Osteocyte (in vitro differentiated cells): ENCODE measurements at places on chromosomes 1 and 21. TPM values are rescaled to one million over a fixed set of nuclear protein-coding genes. Genes with fewer than 3 reads are reported as not detected.

RBM11 gene
- not detected in 2 replicates for total RNA-seq

DNA sequence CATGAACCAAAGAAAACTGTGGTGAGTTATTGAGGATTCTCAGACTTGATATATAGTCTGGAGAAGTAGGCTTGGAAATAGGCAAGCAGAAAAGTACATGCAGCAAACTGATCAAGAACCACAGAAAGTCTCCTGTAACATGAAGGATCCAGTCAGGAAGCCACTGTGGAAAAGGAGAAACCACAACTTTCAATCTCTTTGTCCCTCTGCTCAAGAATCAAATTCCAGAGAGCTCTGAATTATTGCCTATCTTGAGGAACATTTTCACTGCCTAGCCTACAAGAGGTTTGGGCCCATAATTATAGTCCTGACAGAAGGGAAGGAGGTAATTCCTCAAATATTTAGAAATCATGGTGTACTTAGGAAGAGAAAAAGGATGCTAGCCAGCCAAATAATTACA is 43.0 kb upstream of the ADAMTS1 start:
- H3K4me3 ChIP-seq = no peak overlapping the region
- DNase-seq = no peak
- peaks cover 9% of the 10 kb centered on the region for H3K4me1 ChIP-seq

DEPDC1 gene
- total RNA-seq = 4.9 and 6.5 TPM in 2 replicates

DNA sequence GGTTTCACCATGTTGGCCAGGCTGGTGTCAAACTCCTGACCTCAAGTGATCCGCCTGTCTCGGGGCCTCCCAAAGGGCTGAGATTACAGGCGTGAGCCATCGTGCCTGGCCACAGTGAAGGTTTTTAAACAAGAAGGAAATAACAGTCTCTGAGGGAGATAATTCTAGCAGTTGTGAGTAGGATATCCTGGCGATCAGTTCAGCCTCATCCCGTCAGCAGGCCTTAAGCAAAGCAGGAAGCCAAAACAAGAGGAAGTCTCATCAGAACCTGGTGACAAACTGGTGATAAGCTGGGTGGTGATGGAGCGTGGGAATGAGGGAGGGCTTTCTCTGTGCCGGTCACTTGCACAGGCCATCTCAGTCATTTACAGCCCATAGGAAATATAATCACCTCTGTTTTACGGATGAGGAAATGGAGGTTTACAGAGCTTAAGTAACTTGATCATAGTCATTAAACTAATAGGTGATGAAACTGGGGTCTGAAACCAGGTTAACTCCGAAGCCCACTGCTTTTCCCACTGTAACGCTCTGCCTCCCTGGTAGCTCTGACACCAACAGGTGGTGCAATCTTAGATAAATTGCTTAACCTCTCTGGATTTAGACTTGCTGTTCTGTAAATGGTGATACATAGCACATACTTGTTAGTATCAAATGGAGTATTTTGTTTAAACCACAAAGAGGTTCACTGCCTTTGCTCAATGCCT is 40.8 kb upstream of the A3GALT2 start:
- DNase-seq = no peak
- peaks cover 15% of the 10 kb centered on the region for H3K36me3 ChIP-seq
- peaks cover 58% of the 10 kb centered on the region for H3K4me1 ChIP-seq
- no peaks in the 10 kb centered on the region for H3K27me3 ChIP-seq
- no peak overlapping the region for H3K4me3 ChIP-seq
- peak overlapping the region; percentile 62 for H3K27ac ChIP-seq

DNA sequence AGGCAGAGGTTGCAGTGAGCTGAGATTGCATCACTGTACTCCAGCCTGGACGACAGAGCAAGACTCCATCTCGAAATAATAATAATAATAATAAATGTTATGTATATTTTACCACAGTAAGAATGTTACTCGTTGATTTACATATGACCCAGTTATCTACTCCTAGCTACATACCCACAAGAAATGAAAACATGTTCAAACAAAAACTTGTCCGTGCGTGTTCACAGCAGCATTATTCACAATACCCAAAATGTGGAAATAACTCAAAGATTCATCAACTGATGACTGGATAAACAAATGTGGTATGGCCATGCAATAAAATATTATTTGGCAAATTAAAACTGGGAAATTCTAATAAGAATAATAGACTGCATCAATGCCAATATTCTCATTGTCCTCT is 31.7 kb upstream of the ENSA start:
- no peaks in the 10 kb centered on the region for H3K27me3 ChIP-seq
- H3K36me3 ChIP-seq = peaks cover 33% of the 10 kb centered on the region
- no peak overlapping the region for H3K4me3 ChIP-seq
- no peaks in the 10 kb centered on the region for H3K4me1 ChIP-seq
- no peak for DNase-seq
- H3K27ac ChIP-seq = no peak overlapping the region

FABP3 gene
- total RNA-seq = 27.1 and 30.0 TPM in 2 replicates

B3GALT5 gene
- total RNA-seq = not detected in 2 replicates

DNA sequence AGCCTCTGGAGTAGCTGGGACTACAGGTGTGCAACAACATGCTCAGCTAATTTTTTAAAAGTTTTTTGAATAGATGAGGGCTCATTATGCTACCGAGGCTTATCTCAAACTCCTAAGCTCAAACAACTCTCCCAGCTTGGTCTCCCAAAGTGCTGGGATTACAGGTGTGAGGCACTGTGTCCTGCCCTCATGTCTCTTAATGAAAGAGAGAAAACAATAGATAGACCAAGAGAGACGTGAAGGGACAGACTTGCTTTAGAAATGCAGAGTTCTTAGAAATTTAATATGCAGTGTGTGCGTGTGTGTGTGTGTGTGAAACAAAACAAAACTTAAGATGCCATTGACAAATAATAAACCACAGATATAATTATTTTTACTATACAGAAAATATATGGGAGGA is 105.2 kb downstream of the ST3GAL3 start:
- H3K4me3 ChIP-seq = no peak overlapping the region
- no peaks in the 10 kb centered on the region for H3K4me1 ChIP-seq
- H3K36me3 ChIP-seq = peaks cover 24% of the 10 kb centered on the region
- DNase-seq = no peak

DNA sequence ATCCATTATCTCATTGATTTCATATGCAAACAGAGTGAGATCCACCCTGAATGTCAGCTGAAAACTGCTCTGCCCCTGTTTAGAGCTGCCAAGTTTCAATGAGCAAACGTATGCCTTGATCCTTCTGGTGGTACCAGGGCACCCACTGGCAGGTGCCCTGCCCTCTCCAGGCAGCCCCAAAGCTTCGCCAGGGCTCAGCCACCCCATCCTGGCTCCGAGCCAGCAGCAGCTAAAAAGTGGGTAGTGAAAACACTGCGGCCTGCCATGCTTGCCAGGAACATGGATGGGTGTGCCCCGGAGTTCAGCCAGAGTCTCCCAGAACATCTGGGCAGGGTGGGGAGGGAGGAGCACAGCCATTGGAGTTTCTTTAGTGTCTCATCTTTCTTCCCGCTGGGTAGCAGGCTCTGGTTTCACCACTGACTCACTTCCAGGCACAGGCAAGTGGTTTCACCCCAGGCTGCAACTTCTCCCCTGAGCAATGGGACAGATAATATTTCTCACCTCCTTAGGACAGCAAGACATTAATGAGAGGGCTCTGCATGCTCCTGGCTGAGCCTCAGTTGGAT is 8.1 kb upstream of the LMX1A start:
- peaks cover 39% of the 10 kb centered on the region for H3K27me3 ChIP-seq
- no peaks in the 10 kb centered on the region for H3K4me1 ChIP-seq
- H3K27ac ChIP-seq = no peak overlapping the region
- peak; percentile 83 for DNase-seq

TSTD1 gene
- total RNA-seq = 0.73 TPM in 1 of 2 replicates, not detected in the other

- no peak overlapping the region for H3K4me3 ChIP-seq
- H3K36me3 ChIP-seq = no peaks in the 10 kb centered on the region
- no peaks in the 10 kb centered on the region for H3K27me3 ChIP-seq
- H3K4me1 ChIP-seq = peaks cover 2% of the 10 kb centered on the region
These were observed 26.3 kb upstream of the BCAR3 start for GRCh38 chr1:93707956-93708355.

GRHL3 gene
- not detected in 2 replicates for total RNA-seq

DNA sequence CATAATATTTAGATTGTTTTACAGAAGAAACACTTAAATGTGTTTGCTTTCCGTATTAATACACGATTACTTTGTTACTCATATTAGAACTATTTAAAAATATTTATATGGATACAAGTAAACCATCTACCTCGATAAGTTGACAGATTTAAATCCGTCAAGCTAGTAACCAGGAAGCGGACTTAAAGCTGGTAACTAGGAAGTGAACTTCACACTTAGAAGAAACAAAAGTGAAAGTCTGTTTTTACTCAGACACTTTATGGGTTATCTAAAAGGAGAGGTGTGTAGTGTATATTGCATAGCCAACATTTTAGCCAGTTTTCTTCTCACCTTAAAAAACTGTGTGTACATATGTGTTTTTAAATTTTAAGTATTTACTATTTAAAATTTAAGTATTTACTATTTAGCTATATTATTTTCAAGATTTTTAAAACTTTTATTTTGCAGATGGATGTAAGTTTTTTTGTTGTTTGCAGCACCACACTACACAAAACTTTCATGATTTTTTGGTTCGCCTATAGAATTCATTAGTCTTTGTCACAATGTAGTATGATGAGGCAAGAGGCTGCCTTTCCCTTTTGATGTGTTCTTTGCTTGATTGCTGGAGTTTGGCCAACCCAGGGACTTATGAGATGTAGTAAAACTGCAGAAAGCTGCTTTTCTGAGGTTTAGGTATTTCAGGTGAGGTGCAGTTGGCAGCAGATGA is 2.7 kb downstream of the USP25 start:
- peaks cover 4% of the 10 kb centered on the region for H3K36me3 ChIP-seq
- peaks cover 41% of the 10 kb centered on the region for H3K4me1 ChIP-seq
- peak overlapping the region; percentile 82 for H3K27ac ChIP-seq
- peak overlapping the region; percentile 88 for H3K4me3 ChIP-seq

GRCh38 chr1:230068952-230069684 is 2.1 kb downstream of the GALNT2 start:
- peaks cover 57% of the 10 kb centered on the region for H3K4me1 ChIP-seq
- DNase-seq = peak; percentile 64
- H3K27me3 ChIP-seq = no peaks in the 10 kb centered on the region
- no peaks in the 10 kb centered on the region for H3K36me3 ChIP-seq
- H3K4me3 ChIP-seq = peak overlapping the region; percentile 93
- peak overlapping the region; percentile 79 for H3K27ac ChIP-seq

DNA sequence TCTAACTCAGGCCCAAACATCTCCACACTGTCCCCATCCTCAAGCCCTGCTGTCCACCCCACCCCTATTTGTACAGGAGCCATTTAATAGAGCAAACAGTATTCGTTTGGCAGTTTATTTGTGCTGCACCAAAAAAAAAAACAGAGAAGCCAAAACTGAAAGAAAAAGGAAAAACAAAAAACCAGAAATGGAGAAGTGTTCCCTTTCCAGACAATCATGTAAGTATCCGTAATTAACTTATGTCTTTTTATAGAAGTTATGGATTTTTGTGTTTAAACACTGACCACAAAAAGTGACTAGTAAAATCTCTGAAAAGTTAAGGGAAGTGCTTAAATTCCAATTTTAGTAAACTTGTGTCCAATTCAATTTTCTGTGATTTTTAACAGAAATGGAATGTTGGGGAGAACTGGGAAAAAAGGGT is 40.4 kb upstream of the ZBTB18 start:
- peak overlapping the region; percentile 16 for H3K4me3 ChIP-seq
- no peak for DNase-seq
- H3K4me1 ChIP-seq = peaks cover 20% of the 10 kb centered on the region
- H3K27ac ChIP-seq = peak overlapping the region; percentile 79
- H3K36me3 ChIP-seq = no peaks in the 10 kb centered on the region

- no peak for DNase-seq
- no peaks in the 10 kb centered on the region for H3K36me3 ChIP-seq
- no peaks in the 10 kb centered on the region for H3K4me1 ChIP-seq
These were observed 332.9 kb downstream of the PCP4 start for GRCh38 chr21:40200126-40200525.

DNA sequence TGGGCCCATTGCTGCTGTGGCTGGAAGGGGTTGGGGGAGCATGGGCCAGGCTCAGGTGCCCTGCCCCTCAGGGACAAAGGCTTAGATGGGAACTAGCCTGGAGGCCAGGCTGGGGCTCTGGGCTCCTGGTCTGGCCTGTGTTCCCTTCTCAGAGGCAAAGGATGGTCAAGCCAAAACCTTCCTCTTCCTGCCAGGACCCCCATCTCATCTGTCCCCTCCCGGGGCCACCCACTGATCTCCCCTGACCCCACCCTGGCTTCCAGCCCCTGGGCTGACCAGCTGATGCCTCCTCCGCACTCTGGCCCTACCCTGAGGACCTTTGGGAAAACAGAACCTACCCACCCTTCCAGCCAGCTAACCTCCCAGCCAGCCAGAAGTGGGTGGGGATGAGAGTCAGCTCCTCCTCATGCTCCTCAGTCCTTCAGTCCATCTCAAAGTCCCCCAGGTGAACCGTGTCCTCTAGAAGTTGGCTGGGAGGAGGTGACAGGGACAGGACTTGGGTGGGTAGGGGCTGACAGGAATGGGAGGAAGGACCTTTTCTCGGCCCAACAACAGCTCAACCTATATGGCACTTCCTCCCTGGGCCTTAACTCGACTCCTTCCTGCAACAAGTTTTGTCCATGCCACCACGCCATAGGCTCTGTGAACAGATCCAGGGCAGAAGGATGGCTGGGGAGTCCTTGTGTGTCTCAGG is 7.5 kb downstream of the PEAR1 start:
- no peak overlapping the region for H3K4me3 ChIP-seq
- H3K4me1 ChIP-seq = peaks cover 79% of the 10 kb centered on the region
- H3K36me3 ChIP-seq = peaks cover 4% of the 10 kb centered on the region
- peak overlapping the region; percentile 76 for H3K27ac ChIP-seq

DNA sequence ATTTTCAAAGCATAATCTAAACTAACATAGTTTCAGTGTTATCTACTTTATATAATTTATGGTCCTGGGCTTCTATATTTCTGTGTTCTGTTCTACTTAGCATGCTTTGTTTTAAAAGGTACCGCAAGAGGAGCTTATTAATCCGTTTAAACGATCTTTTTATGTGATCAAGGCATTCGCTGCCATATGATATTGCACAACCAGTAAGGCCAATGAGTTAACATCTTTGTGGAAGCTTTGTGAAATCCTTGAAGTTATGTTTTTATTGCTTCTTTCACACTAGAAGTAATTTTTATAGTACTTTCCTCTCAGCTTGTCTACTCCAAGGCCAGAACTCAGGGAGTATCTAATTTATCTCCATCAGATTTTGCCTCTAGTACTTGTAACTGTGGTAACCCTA is 8.9 kb downstream of the LRRC8C start:
- peaks cover 3% of the 10 kb centered on the region for H3K36me3 ChIP-seq
- no peaks in the 10 kb centered on the region for H3K4me1 ChIP-seq
- no peak overlapping the region for H3K27ac ChIP-seq
- H3K4me3 ChIP-seq = no peak overlapping the region
